Non-pigmented ciliary epithelial cell (primary cell): ENCODE measurements at places on chromosomes 1 and 21.

GRCh38 chr1:99365141-99365540, 100.8 kb downstream of the PLPPR4 start:
- no peak for DNase-seq

DNA sequence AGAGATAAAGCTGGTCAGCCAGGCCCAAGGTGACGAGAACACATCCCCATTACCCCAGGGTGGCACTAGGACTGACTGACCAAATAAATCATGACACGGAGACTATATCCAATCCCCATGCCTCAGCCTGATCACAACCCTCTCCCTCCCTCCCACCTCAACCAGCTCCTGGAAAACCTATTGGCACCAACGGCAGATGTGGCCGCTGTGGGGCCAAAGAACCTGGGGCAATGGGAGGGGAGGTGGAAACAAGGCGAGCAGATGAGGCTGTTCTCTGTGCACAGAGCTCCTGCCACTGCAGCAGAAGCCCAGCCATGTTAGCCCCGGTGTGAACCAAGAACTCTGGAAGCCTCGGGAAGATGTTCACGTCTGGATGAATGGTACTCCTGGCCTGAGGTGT, 77.6 kb downstream of the CD247 start:
- DNase-seq, result no peak

DNA sequence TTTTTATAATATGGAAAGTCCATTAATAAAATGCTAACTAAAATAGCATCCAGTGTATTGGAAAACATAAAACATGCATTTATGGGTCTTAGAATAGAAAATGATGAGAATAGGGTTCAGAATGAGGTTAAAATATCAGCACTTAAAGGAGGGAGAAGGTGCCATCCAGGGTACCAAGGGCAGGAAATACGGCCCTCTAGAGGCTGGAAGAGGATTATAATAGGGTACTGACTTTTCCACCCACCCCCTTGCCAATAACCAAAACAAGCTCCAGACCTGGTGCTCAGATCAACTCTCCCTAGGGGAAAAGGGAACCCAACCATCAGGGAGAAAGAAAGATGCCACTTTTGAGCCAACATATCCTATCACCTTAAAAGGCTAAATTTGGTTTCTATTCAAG, 26.7 kb downstream of the ASTN1 start:
- no peak for DNase-seq

GRCh38 chr1:212237651-212238050, 47.6 kb upstream of the PPP2R5A start:
- no peak for DNase-seq

- no peak for DNase-seq
Measured at GRCh38 chr1:237804516-237804915, 86.2 kb downstream of the ZP4 start.

- no peak for DNase-seq
Measured at GRCh38 chr1:33130297-33130696, 49.3 kb downstream of the AZIN2 start.

DNA sequence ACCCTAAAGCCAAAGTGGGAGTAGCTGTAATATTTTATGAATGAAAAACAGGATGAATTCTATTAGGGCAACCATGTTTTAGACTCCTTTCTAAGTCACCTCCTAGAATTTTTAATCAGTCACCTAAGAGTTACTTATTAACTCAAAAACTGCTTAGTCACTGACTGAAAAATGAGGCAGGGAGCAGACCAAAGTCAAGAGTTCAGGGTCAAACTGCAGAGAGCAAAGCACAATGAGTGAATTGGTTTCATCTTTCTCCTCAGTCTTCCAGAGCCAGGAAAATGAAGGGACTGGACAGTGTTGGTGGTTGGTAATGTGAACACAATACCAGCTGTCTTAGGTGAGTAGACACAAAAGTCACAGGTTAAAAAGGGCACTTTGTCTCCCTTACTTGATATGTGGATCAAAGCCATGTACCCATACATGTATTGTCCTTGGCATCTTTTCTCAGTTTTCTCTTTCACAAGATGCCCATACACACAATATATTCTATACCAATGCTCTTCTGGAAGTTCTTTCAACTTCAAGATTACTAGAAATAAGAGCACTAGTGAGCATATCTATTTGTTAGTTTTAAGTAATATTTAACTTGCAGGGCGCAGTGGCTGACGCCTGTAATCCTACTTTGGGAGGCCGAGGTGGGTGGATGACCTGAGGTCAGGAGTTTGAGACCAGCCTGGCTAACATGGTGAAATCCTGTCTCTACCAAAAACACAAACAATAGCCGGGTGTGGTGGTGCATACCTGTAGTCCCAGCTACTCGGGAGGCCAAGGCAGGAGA, 42.2 kb downstream of the ATP1B1 start:
- no peak for DNase-seq

DNA sequence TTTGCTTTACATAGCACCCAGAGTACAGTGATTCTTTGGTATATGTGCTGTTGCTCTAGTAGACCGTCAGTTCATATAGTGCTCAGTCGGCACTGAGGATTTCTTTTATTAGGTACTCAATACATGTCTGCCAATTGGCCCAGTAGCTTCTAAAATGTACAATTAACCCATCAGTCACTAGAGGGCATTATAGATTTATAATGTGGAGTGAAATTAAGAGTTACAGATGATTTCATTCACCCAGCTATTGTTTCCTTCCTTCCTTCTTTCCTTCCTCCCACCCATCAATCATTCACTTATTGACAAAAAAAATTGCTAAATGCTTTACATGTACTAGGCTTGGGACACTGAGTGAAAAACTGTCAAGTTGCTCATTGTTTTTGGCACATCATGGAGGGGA, 263.6 kb upstream of the USP24 start:
- no peak for DNase-seq

DNA sequence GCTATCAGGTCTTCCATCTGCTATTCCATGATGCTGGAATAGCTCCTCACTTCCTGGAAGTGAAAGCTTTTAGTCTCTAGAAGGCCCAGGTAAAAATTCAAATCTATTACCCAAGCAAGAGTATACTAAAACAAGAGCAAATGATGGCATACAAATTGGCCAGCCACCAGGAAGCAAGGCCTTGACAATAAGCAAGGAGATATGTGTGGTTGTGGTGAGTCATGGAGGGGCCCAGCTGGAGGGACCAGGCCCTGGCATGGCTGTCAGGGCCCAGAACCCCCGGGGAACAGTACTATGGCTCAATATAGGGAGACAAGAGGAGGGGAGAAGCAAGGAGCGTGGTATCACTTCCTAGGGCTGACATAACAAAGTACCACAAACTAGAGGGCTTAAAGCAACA, 358.7 kb downstream of the RRAGC start:
- DNase-seq, result no peak

DNA sequence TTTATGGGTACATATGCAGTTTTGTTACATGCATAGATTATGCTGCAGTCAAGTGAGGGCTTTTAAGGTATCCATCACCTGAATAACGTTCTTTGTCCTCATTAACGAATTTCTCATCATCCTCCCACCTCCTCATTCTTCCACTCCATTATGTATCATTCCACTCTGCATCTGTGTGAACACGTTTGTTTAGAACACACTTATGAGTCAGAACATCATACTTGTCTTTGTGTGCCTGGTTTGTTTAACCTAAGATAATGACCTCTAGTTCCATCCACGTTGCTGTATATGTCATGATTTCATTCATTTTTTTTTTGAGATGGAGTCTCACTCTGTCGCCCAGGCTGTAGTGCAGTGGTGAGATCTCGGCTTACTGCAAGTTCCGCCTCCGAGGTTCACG, 6.7 kb upstream of the MPC2 start:
- DNase-seq, result no peak

GRCh38 chr1:99589186-99589636, 56.7 kb upstream of the PALMD start:
- no peak for DNase-seq

GRCh38 chr1:36880155-36881067, 153.9 kb downstream of the GRIK3 start:
- DNase-seq, result no peak

DNA sequence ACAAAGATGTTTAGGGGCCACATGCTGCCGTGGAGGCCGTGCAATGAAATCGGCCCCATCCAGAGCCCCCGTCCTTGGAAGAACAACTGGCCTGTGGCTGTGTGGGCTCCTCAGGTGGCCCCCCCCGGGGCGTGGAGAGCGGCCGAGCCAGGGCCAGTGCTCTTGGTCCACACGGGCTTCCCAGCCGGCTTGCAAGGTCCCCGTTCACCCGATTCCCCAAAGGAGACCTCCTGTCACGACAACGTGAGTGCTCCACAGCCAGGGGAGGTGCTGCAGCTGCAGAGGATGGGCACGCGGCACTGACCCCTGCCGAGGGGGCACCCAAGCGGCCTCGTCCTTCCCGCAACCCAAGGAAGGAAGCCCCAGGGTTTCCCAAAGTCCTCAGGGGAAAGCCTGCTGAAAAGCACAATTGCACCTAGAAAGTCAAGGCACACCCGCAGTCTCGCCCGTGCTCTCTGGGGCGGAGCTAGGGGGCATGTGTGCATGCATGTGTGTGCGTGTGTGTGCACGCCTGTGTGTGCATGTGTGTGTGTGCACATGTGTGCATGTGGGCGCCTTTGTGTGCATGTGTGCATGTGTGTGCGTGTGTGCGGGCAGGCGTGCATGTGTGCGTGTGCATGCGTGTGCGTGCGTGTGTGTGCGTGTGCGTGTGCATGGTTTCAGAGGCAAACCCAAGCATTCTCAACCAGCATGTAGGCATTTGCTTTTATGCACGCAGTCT, 48.2 kb downstream of the SLX9 start:
- no peak for DNase-seq

GRCh38 chr1:185367218-185367617, 50.2 kb upstream of the IVNS1ABP start:
- DNase-seq, result no peak

DNA sequence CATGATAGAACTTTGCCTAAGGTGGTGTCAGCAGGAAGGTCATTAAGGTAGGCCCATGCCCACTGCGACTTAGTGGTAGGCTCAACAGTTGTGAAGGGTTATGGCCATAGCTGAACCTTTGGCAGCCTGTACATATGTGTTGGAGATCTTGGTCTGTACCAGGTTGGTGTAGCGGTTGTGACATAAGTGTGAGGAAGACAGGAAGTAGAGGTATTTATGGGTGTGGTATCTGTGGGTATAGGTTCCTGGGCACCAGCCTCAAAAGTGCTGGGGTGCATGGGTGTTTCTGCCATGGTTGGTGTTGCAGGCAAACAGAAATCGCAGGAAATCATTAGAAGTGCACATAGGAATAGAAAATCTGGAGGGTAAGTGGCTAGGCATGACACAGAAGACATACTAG, 18.6 kb upstream of the LRIF1 start:
- no peak for DNase-seq

DNA sequence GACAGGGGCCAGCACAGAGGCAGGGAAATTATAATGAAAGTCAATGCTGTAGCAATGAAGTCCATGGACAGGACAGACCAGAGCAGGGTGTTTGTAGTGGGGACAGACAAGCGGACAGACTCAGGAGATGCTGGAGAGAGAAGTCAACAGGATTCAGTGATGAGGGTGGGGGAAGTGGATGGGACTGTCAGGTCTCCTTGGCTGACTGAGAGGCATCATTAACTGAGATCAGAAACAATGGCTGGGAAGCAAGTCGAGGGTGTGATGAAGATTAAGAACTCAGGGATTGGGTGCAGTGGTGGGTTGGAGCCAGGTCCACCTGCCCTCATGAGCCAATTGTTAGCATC, 25.5 kb downstream of the CD58 start:
- no peak for DNase-seq

- no peak for DNase-seq
Measured at GRCh38 chr1:25796811-25797458, 3.1 kb upstream of the SELENON start.

DNA sequence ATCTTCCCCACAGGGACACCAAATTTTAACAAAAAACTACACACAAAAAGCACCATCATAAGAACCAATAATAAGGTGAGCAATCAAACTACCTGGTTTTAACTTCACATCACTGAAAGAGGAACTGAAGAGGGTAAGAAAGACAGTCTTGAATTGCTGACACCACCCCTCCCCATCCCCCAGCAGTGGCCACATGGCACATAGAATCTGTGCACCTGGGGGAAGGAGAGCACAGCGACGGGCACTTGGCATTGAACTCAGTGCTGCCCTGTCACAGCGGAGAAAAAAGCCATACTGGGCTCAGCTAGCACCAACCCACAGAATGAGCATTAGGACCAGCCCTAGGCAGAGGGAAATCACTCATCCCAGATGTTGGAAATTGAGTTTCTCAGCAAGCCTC, 640.0 kb upstream of the ADGRL2 start:
- DNase-seq, result no peak

GRCh38 chr1:147820761-147821297, 60.4 kb upstream of the GJA5 start:
- no peak for DNase-seq

GRCh38 chr1:21864730-21865129, 52.7 kb downstream of the LDLRAD2 start:
- no peak for DNase-seq

DNA sequence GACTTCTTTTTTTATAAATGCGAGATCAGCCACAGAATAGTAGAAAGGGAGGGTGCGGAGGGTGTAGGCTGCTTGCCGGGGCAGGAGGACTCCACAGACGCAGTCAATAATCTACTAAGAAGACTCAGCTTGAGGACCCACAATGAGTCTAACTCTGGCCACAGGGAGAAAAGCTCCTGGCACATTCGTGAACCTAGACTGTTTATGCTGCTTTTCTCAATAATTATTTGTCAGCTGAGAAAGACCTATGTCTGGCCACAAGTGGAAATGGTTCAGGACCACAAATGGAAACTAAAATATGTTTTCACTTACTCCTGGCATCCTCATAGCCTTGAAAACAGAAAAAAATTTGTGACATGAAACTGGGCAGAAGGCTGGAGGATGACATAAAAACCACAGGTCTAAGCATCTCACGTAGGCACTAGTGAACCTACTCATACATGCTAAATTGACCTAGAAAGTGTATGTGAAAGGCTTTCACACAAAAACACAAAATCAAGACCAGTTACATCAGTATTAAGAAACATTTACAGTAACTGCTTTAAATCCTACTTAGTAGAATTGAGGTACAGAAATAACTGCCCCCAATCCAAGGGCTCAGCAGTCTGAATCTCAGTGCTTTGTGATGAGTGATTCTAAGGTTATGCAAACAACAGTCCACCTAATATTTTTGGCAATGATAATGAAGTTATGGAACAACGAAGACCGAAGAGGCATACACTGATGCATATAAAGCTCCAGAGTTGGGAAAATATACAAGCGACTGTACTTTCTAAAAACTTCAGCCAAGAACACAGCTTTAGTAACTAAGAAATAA, 159.5 kb downstream of the SLC45A1 start:
- DNase-seq, result no peak

- no peak for DNase-seq
Measured at GRCh38 chr1:43220905-43221778, 48.6 kb upstream of the TMEM125 start.
